Left lung (tissue), 14 donors: ENCODE measurements at places on chromosomes 4 and X. TPM values are rescaled to one million over a fixed set of nuclear protein-coding genes. Genes with fewer than 3 reads are reported as not detected.

DNA sequence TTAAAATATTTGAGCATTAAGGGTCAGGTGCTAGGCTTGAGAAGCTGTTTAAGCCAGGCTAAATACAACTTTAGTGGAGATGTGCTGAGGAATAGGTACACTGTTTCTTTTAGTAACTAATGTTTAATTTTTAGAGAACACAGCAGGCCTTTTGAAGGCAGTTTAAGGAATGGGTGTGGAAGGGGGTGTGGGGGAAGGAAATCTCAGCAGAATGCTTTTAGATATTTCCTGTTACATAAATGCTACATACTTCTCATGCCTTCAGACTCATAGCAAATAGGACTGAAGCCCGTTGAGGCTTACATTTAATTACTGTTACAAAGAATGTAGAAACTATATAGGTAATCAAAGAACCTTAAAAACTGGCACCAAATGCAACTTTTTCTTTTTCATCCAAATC lies 66.3 kb downstream of the WWC2 start:
- DNase-seq, result no peak

DNA sequence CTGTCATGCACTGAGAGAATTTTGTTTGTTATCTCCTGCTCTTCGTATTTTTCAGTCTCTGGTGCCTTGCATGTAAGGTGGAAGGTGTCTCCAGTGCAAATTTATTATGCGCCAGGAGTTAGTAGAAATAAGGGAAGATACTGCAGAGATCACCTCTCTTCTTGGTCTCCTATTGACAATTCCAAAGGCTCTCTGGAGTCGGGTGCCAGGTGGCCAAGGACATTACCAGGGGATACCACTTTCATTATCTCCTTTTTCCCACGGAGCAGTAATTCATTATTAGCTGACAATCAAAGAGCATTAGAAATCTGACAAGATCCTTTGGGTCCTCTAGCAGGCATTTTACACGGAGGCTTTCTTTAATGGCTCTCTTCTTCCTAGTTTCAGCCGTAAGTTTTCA lies 26.0 kb downstream of the ADD1 start:
- DNase-seq, result no peak

DNA sequence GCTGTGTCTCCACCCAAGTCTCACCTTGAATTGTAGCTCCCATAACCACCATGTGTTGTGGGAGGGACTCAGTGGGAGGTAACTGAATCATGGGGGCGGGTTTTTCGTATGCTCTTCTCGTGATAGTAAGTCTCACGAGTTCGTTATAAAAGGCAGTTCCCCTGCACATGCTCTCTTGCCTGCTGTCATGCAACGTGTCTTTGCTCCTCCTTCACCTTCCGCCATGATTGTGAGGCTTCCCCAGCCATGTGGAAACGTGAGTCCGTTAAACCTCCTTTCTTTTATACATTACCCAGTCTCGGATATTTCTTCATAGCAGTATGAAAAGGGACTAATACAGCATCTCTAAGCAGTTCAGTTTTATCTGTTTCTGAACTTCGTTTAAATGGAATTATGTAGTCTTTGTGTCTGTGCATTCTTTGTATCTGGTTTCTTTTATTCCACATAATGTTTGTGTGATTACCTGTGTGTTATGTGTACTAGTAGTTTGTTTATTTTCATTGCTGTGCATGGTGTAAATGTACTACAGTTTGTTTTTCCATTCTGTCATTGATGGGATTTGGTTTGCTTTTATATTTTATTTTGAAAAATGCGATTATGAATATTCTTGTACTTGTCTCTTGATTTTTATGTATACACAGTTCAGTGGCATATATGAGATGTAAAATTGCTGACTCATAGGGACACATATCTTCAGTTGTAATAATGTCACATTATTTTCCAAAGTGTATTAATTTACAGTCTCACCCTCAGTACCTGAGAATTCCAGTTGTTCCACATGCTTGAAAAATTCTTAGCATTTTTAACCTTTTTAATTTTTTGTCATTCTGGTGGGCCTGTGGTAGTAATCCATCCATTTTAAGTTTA lies 304.9 kb downstream of the GBA3 start:
- no peak for DNase-seq

DNA sequence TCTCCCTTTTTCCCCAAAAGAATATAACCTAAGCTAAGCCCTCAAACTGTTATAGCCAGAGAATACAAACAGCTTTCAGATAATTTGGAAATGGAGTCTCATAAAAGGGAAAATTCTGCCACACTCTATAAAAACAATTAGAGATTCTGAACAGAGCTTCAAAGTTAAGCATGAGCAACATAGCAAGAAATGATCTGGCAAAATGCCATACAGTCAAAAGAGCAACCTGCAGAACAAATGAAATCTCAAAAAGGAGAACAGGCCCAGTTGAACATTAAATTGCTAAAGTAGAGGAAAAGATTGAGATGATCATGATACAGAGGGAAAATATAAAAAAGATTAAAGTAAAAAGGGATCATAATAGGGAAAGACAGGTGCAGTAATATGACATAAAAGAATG lies 250.5 kb downstream of the TLL1 start:
- DNase-seq, result no peak

DNA sequence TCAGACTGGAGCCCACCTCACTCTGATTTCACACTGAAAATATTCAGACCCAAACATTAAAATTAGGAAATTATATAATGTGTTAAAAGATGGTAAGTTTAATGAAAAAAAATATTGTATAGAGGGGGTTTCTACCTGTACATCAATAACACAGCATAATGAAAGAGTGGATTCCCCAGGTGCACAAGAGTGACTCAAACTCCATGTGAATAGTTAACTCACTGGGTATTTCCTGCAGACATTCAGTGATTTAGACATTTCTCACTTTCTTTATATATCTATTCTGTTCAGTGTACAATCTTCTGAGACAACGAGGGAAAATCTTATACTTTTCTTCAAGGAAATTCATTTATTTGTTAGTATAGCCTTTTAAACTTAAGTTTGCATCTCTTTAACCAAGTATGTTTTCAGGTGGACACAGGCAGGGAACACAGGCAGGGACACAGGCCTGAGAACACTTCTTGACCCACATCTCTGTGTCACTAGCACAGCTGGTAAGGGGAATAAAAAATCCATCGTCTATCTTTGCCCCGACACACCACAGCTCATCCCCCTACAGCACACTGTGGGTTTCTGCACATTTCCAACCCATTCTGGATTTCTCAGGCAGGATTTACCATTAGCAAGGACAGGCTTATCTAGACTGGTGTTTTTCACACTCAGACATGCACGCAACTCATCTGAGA lies 525.5 kb upstream of the BOD1L1 start:
- no peak for DNase-seq

DNA sequence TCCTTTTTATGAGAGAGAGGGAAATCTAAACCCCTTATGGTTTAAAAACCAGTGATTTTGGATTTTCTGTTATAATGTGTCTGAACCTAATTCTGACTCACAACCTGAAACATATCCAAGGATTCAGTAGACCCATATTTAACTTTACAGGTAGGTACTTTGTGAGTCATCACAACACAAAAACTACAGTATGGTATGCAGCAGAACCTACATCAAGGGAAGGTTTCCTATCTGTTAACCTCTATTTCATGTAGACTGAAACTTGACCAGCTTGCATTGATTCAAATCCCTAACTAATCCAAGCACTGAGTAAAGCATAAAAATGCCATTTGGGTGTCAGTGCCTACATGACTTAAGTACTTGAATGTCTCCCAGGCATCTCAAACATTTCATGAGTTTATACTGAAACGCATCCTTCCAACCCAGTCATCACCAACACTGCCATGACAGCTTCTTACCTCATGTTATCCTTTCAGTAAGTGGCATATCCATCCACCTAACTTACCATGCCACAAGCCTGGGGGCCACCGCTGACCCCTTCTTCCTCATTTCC lies 4.3 kb upstream of the ARHGAP10 start:
- DNase-seq, result no peak

GRCh38 chr4:40134206-40134917 lies 62.5 kb upstream of the RHOH start:
- DNase-seq, result no peak

GRCh38 chr4:142091085-142091513 lies 454.7 kb downstream of the IL15 start:
- DNase-seq, result peak; percentile 15

DNA sequence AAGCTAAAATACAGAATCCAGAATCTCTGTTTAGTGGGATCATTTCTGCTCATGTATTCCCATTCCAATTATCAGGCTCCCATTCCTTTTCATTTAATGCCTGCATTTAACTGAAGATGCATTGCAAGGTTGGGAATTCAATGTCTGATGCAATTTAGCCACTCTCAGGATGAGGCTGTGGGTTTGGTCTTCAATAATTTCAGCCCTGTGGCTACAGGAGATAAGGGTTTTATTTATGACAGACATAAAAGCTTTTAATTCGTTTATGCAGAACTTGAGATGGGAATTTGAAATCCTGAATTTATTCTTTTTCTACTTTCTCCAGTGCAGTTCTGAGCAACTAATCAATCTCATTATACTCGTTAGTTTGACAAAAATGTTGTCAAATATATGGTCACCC lies 1225.9 kb downstream of the PCDH18 start:
- DNase-seq, result no peak

GRCh38 chr4:113619526-113619925 lies 142.0 kb downstream of the CAMK2D start:
- peak; percentile 10 for DNase-seq

GRCh38 chr4:16579866-16580265 lies 318.6 kb downstream of the LDB2 start:
- DNase-seq, result no peak

The ARHGAP10 gene
- polyA plus RNA-seq, result 11.6 TPM

DNA sequence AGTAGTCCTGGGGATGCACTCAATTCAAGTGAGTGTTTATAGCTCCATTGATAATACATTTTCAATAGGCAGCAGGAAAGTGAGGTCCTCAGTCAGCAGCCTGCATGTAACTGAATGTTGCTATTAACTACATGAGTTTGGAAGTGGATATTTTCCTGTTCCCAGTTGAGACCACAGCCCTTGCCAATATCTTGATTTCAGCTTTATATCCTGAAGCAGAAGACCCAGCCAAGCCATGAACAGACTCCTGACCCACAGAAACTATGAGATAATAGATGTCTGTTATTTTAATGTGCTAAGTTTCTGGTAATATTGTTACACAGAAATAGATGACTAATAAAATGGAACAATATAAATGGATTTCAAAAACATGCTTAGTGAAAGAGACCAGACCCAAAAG lies 63.7 kb downstream of the VSIG4 start:
- no peak for DNase-seq

GRCh38 chr4:38788317-38788716 lies 5.5 kb upstream of the TLR10 start:
- no peak for DNase-seq

The PPAT gene
- polyA plus RNA-seq, result 23.5 TPM

DNA sequence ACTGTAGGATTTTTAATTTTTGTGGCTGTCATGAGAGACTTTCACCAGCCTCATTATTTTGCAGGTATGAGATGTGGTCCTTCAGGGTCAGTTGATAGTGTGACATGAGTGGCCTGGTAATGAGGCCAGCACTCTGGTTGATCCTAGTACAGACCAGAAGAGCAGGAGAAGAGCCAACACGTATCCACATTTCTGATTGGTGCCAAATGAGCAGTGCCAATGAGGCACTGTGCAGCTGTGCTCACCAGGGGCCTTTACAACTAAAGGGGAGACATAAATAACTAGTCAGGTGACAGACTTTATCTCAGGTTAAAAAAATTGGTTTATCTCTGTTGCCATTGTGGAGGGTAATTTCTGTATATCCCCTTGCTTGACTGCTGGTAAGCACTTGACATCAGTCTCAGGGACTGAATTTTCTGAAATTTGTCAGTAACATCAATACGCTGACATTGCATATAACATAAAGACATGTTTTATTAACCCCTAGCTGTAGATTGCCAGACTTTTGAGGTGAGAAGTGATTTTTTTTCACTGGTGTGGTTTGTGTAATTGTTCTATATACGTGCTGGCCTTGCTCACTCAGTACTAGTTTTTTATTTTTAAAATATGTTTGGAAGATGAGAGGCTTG lies 101.2 kb downstream of the AFF1 start:
- DNase-seq, result no peak

The JCHAIN gene
- 2.4 TPM for polyA plus RNA-seq

GRCh38 chrX:24768556-24768955 lies 74.8 kb downstream of the POLA1 start:
- DNase-seq, result no peak

The HSFX3 gene
- not detected for polyA plus RNA-seq

DNA sequence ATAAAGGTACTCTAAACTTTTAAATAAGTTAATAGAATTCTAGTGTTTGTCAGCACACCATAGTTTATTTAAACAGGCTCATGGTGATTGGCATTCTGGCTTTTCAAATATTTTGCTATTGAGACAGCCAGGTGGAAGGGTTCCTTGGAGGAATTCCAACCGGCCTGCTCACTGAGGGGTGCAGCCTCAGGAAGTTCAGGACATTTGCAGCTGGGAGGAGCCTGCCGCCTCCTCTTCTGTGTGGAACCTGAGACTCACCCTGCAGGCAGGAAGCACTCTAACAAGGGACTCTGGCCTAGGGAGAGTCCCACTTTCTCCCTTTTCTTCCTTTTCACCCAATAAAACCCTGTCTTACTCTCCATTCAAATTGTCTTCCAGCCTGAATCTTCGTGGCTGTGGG lies 1328.0 kb downstream of the FSTL5 start:
- no peak for DNase-seq

DNA sequence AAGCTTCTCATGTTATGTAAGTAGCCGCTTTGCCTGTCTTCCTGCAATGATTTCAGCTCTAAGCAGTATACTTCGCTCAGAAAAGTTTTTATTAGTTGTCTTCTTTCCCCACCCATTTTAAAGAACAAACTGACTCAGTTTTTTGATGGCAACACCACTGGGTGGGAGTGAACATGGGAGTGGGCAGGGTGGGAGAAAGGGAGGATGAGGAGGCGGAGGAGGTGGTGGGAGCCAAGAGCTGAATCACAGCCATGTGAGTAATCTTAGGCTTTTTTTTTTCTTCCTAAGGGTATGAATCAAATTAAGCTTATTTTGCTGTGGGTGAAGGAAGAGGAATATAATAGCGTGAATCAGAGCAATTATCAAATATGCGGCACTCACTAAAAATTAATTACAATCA lies 574.3 kb upstream of the DIPK2B start:
- DNase-seq, result no peak

The PLS3 gene
- polyA plus RNA-seq, result 246 TPM

The STPG2 gene
- polyA plus RNA-seq, result 0.25 TPM

DNA sequence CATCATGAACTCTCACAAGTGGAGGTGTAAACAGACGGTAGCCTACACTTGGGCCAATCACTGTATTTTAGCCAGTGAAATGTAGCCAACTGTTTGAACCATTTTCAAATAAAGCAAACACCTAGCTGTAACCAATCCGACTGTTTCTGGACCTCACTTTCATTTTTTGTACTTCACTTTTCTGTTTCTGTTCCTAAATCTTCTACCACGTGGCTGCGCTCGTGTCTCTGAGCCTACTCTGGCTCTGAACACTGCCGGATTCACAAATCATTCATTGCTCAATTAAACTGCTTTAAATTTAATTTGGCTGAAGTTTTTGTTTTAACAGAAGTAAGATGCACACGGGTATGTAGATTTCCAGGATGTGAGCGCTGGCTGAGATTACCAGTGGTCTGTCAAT lies 319.1 kb downstream of the RAPGEF2 start:
- no peak for DNase-seq

The SULT1B1 gene
- 2.6 TPM for polyA plus RNA-seq
